ENCODE measurements at places on chromosomes 6 and 20.

DNA sequence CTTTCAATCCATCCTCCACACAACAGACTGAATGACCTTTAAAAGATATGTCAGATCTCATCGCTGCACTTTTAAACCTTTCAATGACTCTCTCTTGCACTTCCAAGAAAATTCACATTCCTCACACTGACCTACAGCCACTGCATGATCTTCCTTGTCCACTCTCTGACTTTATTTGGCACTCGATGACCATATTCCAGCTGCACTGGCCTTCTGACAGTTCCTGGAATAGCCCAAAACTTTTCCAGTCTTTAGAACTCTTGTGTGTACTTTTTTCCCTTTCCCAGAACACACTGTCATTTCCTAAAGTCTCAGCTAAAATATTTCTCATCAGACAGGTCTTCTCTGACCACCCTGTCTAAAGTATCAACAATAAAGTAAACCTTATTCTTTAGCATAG is 174.6 kb downstream of the ADGRG6 start:
- DNase-seq = no peak

GRCh38 chr6:21193790-21194475 is 399.6 kb upstream of the SOX4 start:
- no peak for DNase-seq

DNA sequence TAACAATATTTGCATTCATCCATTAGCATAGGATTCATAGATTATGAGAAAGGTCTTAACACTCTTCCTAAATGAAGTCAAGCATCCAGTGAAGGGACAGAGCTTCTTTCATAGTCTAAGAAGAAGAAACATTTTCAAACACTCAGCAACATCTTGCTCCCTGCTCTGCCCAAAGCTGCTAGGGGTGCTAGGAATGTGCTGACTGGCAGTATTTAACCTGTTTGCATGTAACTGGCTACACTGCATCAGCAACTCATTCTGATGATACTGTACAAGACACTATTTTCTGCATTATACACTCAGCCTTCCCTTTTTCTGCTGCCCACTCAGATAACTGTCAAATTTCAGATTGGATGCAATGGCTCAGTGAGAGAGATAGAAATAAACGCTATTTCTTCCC is 495.1 kb upstream of the ARID1B start:
- no peak for DNase-seq

DNA sequence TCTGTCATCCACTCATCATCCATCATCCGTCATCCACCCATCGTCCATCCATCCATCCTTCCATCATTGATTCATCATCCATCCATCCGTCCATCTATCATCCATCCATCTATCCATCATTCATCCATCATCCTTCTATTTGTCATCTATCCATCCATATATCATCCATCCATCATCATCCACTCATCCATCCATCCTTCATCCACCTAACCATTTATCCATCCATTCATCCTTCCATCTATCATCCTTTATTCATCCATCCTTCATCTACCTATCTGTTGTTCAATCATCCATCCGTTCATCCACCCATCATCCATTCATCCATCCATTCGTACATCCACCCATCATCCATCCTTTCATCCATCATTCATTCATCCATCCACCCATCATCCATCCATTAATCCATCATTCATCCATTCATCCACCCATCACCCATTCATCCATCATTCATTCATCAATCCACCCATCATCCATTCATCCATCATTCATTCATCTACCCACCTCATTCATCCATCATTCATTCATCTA is 266.4 kb downstream of the CDH4 start:
- DNase-seq = no peak

- DNase-seq = no peak
Observed at GRCh38 chr6:157230910-157231309, 92.4 kb downstream of the TMEM242 start.

GRCh38 chr6:30615219-30615957 is 1.7 kb downstream of the PPP1R10 start:
- peak; percentile 49 for DNase-seq

DNA sequence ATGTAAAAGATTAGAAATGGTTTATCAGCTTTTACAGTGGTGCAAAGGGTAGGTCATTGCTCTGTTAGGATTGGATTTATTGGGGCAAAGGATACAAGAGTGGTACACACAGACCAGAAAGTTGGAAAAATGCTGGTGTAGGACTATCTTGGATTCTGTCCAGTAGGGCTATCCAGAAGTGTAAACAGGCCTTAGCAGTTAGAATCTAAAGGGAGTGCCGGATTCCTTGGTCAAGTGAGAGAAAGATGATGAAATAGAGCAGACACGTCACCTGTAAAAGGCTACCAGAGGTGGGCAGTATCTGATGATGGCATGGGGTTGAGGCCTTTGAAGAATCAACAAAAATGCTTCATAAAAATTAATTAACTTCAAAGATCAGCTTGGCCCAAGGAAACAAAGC is 975.9 kb downstream of the KIF16B start:
- no peak for DNase-seq

DNA sequence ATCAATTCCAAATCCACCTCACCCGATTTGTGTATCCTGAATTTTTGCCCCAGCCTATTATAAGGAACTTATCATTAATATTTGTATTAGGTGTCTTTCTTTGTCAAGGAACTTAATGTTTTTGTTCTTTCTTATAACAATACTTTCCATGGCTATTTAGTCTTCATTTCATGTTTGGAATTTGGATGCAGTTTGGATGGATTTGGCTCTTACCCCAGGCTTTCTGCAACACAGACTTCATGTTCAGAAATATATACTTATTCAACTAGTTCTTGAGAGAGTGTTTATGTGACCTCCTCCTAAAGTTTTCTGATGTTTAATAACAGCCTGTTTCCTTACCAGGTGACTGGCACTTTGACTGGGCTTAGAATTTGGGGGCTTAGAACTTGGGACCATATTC is 35.9 kb upstream of the TOX2 start:
- no peak for DNase-seq

GRCh38 chr6:24481449-24481848 is 7.9 kb downstream of the GPLD1 start:
- DNase-seq = no peak

DNA sequence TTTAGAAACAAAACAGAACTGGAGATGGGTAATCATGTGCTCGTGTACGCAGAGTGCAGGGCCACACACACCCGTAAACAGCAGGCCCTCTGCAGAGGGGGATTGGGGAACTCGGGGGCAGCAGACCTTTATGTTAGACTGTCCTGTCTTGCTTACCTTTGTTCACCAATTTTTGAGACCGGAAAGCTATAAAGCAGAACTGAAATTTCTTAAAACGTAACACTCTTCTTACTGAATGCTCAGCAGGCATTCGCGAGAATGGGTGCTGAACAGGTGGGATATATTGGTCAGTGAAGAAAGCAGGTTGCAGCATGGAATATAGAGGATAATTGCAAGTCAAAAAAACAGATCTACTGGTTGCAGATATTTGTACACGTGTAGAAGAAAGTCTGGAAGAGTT is 211.1 kb downstream of the BMP7 start:
- DNase-seq = no peak

DNA sequence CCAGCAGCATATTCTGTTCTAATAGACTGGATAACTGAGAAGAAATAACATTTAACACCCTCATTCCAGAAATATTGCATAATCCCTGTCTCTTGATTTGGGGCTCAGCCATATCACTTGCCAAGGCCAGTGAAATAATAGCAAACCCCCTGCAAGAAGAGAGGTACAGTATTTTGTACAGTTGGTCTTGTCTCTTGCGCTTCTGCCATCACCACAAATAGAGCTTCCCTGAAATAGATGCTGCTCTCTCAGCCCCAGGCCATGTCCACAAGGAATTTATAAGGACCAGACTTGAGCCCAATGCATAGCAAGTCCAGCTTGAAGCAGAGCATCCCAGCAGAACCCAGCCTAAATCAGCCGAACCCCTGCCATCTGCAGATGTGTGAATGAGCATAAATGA is 254.0 kb downstream of the GRM1 start:
- DNase-seq = no peak

DNA sequence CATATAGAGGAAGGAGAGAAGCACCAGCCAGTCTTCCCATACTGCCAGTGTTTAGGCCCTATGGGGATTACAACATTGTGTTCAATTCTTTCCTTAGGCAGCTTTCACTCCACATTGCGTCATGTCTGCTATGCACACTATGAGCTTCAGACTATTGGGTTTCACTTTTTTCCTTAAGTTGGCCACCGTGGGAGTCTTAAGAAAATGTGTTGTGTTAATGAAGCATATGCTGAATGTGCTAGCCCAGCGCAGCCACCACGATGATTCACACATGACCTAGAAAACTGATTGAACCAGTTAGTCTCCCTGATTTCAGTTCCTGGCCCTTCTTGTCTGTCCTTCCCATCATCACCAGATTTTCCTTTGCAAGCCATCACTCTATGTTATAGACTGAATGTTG is 21.5 kb downstream of the TUBB2B start:
- DNase-seq = no peak

DNA sequence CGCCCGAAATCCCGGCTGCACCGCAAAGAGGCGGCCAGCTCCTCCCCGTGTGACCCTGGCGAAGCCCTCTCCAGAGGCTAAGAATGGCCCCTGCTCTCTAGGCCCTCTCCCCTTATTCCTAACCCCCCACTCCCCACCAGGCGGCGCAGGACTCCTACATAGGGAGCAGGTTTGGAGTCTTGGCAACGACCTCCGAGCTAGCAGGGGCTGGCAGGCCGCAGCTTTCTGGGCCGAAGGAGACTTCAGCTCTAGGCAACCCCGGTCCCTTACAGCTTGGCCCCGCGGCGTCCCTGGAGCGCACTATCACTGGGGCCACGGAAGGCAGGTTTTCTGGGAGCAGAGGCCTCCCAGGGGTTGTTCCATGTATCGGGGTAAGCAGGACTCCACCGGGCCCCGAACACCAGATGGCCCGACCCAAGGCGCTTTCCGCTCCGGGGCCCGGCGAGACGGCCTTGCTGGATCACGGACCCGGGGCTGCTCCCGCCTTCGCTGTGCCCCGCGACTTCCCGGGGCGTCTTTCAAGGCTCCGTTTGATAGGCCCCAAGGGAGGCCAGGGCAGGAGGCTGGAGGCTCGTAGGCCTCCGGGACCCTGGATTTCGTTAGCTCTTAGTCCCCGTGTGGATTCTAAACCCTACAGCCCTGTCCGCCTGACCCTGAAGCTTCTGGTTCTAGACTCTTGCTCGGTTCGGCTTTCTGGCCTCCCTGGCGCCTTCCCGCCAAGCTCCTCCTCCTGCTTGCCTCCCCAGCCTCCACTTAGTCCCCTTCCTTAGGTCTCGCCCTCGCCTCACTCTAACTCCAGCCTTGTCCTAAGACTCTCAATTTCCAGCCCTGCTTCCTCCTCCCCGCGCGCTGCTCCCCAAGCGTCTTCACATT is 1.9 kb downstream of the SLC32A1 start:
- peak; percentile 38 for DNase-seq

DNA sequence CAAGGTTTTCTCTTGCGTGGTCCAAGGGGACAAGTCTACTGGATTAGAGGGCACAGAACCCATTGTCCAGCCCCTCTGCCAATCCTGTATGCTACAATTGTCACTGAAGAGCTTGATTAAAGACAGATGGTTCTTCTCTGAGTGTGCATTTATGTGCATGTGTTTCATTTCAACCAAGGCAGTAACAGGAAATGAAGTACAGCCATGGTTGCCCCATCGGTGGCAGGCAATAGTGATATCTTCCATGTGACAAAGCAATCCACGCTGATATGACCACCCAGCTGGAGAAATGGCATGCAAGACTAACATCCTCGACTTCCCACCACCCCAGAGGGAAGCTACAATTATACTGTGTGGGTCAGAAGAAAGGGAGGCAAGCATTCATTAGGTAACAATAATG is 85.5 kb downstream of the UNC5CL start:
- no peak for DNase-seq

- DNase-seq = no peak
Observed at GRCh38 chr6:159121486-159121885, 47.7 kb upstream of the FNDC1 start.

DNA sequence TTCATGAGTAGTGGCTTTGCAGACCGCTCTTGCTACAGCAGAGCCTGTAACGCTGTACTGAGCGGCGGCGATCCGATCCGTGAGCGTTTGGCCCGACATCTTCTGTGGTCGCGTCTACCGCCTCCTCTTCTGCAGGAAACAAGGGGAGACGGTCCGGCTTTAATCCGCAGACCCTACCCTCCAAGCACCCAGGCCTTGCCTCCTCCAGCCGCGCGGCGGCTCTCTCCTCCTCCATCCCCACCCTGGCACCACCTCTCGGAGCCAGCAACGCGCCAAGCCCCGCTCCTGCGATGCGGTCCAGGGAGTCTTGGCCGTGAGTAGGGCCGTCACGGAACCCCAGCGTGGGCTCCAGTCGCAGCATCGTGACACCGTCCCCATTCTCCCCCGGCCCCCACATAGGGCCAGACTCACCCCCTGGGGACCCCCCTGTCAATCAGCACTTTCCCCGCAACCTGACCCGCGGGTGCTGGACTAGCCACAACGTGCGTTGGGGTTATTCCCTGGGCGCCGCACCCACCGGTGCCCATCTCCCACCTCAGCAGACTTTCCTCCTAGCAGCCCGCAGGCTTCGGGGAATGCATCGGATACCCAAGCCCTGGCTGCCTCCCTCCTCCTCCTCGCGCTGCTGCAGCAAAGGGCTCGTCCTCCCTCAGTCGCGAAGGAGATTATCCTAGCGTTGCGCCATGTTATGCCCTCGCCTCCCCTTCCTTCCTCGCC is 914 bp downstream of the SNAP91 start:
- DNase-seq = peak; percentile 6

GRCh38 chr6:33177552-33178446 is 14.5 kb downstream of the COL11A2 start:
- no peak for DNase-seq

GRCh38 chr20:25300496-25301170 is 52.7 kb downstream of the PYGB start:
- DNase-seq = no peak

GRCh38 chr20:24754691-24755090 is 194.4 kb upstream of the CST7 start:
- DNase-seq = no peak

DNA sequence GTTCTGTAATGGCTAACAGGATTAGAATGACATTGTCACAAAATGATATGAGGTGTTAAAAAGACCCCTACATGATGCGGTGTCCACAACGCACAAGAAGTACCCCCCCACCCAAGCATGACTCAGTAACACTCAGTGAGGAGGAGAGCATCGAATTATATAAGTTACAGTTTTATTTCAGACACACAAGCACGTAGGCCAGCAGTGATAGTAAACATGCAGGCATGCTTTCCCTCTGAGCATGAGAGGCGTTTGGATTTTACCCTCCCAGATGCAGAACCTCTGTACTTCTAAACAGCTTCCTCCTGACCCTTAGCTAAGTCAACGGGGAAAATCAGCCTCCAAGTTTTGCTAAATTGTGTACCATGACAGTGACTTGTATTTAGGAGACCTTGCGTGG is 23.9 kb downstream of the GNAS start:
- no peak for DNase-seq

- DNase-seq = no peak
Observed at GRCh38 chr20:18663932-18664331, 76.1 kb downstream of the DTD1 start.
